ENCODE measurements at places on chromosomes 7 and 10.

GRCh38 chr7:95802270-95802669 is 29.9 kb downstream of the DYNC1I1 start:
- no peak for DNase-seq

- no peak for DNase-seq
These were observed 51.4 kb upstream of the GRB10 start for GRCh38 chr7:50834031-50834535.

DNA sequence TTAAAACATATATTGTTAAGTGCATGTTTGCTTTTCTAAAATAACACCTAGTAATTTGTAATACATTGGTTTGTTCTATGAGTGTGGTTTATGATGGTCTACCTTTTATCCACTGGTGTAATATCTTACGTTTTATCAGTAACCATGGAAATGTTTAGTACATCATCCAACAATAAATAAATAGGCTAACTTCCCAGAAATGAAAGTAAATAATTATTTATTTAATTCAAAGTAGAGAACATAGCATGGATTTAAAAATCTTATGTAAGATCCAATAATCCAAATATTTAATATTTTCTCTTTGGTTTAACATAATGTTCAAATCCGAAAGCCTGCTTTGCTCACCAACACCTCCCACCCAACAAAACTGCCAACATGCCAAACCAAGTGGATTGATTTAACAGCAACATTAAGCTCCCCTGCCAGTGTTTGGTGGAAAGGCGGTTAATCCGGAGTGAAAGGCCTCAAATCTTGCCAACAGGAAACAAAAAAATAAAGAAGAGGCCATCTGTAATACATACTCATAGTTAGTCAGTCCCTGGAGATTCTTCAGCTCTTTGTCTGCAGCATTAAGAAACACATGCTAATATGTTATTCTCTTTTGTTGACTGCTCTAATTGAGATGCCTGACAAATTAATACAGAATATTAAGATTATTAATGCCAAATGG is 897.8 kb downstream of the CNTNAP2 start:
- no peak for DNase-seq

- no peak for DNase-seq
These were observed 68.9 kb upstream of the AQP1 start for GRCh38 chr7:30842542-30843451.

- no peak for DNase-seq
These were observed 35.1 kb upstream of the ZNRF2 start for GRCh38 chr7:30249316-30249715.

- DNase-seq = no peak
These were observed 65.7 kb downstream of the PWWP2B start for GRCh38 chr10:132462463-132463332.

GRCh38 chr10:118955531-118955930 is 74.0 kb upstream of the NANOS1 start:
- DNase-seq = no peak

GRCh38 chr10:43667761-43668386 is 19.2 kb upstream of the ZNF32 start:
- DNase-seq = peak; percentile 71

GRCh38 chr7:51308265-51308664 is 8.3 kb downstream of the COBL start:
- DNase-seq = no peak

DNA sequence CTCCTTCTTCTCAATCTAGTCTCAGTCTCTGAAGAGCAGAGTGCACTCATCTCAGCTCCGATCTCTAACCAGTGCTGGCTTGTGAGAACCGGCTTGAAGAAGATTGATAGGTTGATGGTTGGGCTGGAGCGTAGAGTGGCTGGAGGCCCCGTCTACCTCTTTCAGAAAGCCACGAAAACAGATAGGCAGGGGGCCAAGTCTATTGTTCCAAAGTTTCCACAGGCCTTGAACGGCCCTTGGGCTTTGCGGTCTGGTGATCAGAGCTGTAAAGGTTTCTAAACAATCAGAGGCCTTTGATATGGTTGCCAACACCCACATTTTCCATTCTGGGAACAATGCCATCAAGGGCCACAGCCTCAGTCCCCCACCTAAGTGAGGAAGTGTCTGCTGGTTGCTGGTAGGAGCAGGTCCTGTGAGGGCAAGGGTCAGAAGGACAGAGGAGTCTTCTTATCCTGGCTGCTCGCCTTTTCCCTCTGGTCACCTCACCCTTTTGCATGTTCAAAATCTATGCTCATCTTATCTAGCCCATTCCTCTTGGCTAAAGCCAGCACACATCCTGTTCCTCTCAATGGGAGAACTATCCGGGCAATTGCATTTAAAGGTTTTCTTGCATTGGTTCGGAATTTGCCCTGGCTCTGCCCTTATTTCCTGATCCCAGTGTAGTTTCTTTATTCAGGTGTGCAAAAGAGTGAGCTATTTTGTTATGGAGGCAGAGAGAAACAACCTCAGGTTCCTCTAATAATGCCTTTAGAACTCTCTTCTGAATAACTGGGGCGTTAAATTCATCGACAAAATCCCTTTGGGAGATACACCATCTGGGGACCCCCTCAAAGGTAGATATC is 70.3 kb upstream of the KMT2E start:
- peak; percentile 80 for DNase-seq

GRCh38 chr10:95601116-95601719 is 40.0 kb upstream of the SORBS1 start:
- peak; percentile 88 for DNase-seq

DNA sequence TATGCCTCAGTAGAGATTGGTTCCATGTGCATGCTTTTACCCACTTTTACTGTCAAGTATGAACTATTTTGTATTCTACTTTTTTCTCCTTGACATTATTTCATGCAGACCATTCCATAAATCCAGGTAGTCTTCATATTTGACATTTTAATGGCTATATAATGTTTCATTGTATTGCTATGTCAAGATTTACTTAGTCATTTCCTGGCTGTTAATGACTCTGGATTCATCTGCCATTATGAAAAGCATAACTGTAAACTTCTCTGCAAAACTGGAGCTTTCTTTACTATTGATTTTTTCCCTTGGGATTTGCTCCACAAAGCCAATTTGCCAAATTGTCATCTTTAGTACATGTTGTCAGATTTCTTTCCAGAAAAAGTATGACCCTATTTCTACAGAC is 6.8 kb upstream of the MSRB2 start:
- DNase-seq = no peak

GRCh38 chr7:69708857-69709256 is 110.6 kb downstream of the AUTS2 start:
- peak; percentile 62 for DNase-seq

DNA sequence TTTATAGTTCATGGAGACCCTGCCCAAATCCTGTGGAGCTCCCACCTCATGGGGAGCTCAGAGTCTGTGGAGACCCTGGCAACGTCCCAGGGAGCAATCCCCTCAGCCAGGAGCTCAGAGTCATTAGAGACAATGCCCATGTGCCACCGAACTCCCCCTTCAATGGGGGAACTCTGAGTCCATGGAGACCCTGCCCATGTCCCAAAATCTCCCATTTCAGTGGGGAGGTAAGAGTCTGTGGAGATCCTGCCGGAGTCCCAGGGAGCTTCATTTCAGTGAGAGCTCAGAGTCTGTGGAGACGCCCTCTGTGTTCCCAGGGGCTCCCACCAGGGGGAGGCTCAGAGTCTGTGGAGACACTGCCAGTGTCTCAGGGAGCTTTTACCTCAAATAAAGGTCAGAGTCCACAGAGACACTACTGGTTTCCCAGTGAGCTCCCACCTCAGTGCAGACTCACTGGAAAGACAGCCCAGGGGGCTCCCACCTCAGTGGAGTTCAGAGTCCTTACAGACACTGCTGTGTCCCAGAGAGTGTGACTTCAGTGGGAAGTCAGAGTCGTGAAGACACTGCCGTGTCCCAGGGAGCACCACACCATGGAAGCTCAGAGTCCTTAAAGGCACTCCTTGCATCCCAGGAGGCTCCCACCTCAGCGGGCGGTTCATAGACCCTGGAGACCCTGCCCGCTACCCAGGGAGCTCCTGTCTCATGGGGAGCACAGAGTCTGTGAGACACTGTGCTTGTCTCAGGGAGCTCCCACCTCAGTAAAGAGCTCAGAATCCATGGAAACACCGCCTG is 5.0 kb downstream of the MYO1G start:
- no peak for DNase-seq

- no peak for DNase-seq
These were observed 162.1 kb downstream of the JAZF1 start for GRCh38 chr7:28018446-28018845.

DNA sequence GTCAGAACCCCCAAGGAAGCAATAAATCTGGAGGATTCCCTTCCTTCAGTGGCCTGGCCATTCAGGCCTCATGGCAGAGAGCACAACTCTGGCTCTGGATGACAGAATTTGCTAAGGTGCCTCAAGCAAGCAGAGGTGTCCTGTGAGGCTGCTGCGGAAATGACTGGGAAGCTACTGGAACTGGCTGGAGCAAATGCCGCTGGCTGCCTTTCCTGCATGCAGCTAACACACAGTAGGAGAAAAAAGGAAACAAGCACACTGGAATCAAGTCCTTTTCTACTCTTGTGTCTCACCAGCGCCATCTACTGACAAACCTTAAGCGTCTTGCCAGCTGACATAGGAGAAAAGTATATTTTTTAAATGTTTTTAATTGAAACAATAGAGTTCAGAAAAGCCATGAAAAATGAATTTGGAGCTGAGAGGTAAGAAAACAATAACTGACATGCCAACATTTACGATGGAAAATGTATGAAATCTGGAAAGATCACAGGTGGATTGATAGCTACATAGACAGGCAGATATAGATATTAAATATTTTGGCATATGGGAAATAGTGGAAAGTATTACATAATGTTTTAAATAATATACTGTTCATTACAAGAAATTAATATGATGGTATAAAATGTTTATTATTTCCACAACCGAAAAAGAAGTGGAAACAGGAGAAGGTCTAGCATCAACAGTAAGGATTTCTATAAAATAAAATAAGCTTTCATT is 951.6 kb downstream of the ANKRD7 start:
- peak; percentile 62 for DNase-seq
